ENCODE measurements at places on chromosomes 6 and 20.
A peak's percentile ranks its signal among the peaks of the same experiment; 100 is the strongest.

GRCh38 chr20:23773579-23773978 lies 22.8 kb upstream of the CST1 start:
- DNase-seq: no peak

- DNase-seq: no peak
These were observed 44.3 kb upstream of the FRMD1 start for GRCh38 chr6:168123165-168123911.

DNA sequence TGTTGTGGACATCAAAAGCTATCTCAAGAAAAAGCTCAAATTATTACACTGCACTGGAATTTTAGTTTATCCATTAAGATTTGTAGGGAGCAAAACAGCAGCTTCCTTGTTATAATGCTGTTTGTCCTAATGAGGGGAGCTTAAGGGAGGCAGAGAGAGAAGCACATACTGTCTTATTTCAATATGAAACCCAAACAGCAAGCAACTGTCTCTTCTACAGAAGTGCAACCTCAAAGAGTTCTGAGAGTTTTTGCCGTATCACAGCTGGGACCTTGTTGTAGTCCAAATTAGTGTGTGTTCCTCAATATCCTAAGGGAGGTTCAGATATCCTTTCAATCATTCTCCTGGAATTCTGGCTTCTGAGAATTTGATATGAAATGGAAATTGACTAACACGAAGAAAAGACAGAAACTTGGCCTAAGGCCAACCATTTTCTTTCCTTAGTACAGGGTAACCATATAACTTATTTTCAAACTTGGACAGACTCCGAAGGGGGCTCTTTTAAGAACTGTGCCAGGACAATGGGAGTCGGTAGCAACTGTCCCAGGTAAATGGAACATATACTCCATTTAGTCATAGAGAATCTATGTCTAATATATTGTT lies 149.3 kb upstream of the CCN2 start:
- DNase-seq: no peak

- no peak for DNase-seq
These were observed 180.3 kb upstream of the ZNF217 start for GRCh38 chr20:53773792-53774401.

GRCh38 chr6:4906293-4907276 lies 97.3 kb downstream of the RPP40 start:
- no peak for DNase-seq

DNA sequence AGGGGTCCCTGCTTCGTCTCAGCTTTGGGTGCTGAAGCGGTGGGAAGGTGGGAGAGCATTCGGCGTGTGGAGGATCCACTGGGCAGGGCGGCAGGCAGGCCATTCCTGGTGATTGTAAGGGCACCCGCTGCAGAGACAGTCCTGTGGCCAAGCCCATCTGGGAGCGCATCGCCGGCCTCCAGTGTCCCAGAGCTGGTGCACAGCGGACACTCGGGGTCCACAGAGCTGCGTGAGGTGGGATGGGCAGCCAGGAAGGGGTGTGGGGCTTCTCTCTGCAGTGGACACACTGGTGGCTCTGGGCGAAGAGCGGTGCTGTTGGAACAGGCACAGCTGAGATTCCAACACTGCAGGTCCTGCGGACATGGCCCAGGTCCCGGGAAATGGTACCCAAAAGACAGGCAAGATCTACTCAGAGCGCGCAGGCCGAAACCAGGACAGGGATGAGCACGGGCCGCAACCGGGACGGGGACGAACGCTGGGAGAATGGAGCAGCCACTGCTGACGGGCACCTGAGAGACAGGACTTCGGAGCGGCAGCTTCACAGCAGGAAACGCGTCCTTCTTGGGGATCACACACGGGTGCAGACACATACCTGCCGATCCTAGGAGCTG lies 188.2 kb downstream of the ERMARD start:
- no peak for DNase-seq

DNA sequence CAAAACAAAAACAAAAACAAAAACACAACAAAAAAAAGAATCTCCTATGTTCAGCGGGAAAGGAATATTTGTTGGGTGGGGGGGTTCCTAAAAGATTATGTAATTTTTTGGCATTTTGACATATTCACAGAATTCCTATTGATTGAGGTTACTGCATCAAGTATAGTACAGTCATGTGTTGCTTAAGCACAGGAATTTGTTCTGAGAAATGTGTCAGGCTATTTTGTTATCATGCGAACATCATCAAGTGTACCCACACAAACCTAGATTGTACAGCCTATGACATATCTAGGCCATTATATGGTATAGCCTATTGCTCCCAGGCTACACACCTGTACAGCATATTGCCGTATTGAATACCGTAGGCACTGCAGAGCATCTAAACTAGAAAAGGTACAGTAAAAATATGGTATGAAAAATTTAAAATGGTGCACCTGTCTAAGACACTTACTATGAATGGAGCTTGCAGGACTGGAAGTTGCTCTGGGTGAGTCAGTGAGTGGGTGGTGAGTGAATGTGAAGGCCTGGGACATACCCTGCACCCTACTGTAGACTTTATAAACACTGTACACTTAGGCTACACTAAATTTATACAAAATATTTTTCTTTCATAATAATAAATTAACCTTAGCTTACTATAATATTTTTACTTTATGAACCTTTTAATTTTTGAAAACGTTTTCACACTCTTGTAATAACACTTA lies 110.6 kb downstream of the CDKAL1 start:
- no peak for DNase-seq

DNA sequence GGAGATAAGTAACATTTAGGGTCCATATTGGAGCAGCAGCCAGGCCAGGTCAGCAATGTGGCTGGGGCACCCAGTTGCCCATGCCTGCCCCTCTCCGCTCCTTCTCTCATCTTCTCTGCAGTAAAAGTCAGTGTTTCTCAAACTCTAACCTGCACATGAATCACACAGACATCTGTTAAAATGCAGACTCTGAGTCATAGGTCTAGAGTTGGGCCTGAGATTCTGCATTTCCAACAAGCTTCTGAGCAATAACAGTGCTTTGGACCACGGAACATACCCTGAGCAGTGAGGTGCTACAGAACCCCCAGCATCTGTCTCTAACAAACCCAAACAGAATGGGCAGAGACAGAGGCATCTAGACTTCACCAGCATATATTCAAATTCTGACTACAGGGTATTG lies 10.1 kb downstream of the PHF10 start:
- DNase-seq: no peak

DNA sequence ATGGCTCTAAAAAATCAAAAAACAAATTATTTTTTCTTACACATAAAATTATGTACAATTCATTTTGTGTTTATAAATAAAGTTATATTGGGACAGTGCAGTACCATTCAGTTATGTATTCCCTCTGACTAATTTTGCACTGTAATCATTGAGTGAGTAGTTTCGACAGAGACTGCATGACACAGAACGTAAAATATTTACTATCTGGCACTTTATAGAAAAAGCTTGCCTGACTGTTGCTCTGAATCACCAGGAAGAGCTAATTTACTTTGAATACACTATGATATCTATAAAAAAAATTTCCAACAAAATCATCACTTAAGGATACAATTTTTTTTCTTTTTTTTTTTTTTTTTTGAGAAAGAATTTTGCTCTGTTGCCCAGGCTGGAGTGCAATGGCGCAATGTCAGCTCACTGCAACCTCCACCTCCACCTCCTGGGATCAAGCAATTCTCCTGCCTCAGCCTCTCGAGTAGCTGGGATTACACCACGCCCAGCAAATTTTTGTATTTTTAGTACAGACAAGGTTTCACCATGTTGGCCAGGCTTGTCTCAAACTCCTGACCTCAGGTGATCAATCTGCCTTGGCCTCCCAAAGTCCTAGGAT lies 11.0 kb upstream of the KHDC1L start:
- no peak for DNase-seq

DNA sequence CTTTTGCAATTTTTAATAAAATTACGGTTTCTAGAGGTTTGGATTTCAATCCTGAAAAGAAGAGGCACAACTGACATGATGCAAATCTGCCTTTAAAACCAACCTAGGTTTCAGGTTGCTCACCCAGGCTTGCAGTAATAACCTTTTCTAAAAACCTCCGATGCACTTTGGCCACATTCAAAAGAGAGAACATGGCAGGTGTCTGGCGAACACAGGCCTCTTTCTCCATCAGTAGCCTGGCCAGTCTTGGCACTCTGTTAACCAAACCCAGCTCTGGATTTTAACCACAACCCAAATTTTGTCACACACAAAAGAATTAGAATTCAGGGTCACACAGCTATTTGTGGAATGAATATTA lies 55.8 kb upstream of the MAFB start:
- DNase-seq: no peak

GRCh38 chr20:60883496-60883895 lies 368.6 kb upstream of the CDH4 start:
- DNase-seq: no peak

GRCh38 chr6:22099923-22100322 lies 196.9 kb downstream of the PRL start:
- DNase-seq: no peak

DNA sequence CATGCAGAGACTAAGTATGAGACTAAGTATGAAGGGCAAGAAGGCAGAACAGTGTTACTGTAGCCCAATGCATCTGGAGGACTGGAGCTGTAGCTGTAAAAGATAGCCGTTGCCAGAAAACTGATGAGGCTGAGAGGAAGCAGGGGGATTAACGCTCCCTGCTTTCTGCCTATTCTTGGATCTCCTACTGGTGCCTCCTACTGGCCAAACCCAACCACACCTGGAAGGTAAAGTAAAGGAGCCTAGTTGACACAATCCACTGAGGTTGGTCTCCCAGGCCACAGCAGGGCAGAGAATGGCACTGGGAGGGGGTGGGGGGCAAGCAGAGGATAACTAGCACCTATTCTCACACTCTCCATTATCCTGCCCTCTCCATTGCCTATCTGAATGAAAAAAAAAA lies 105.0 kb upstream of the MRPS10 start:
- DNase-seq: no peak

DNA sequence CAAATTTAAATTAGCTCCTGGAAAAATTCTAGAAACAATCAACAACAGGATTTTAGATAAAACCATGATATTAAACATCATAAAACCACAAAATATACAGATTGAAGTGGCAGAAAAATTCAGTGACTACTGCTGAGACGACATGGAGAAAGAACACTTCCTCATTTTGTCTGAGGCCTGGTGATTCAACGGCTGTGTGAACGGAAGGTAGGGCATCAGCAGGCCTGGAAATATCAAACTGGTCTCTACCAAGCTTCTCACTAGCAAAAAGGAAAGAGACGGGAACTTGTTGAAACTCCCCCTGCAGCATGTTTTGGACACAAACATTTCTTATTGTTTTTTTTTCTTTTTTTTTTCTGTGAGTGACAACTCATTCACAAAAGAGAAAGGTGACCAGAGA lies 58.0 kb upstream of the AHI1 start:
- DNase-seq: no peak

DNA sequence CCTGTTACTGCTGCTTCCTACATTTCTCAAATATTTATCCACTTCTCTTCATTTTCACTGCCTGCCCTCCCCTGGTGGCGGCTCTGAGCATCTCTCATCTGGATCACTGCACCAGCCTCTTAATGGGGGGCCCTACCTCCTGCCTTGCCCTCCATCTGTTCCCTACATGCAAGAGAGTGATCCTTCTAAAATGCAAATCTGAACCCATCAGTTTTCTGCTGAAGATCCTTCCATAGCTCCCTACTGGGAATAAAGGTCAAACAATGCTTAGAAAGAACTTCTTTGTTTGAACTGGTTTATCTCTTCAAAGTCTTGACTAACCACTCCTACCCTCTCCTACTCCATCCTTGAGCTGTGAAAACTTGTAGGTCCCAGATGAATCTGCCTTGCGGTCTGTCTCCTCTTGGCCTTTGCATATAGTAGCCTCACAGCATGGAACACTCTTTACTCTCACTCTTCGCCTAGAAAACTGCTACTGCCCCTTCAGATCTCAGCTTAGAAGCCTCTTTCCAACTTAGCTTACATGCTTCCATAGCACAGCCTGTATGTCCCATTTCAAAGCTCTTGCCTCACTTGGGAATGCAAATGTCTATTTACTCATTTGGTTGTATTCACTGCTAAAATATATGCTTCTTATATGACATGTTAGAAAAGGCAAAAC lies 119.3 kb downstream of the QRSL1 start:
- DNase-seq: no peak

GRCh38 chr6:142746524-142746923 lies 198.5 kb downstream of the HIVEP2 start:
- peak; percentile 24 for DNase-seq

DNA sequence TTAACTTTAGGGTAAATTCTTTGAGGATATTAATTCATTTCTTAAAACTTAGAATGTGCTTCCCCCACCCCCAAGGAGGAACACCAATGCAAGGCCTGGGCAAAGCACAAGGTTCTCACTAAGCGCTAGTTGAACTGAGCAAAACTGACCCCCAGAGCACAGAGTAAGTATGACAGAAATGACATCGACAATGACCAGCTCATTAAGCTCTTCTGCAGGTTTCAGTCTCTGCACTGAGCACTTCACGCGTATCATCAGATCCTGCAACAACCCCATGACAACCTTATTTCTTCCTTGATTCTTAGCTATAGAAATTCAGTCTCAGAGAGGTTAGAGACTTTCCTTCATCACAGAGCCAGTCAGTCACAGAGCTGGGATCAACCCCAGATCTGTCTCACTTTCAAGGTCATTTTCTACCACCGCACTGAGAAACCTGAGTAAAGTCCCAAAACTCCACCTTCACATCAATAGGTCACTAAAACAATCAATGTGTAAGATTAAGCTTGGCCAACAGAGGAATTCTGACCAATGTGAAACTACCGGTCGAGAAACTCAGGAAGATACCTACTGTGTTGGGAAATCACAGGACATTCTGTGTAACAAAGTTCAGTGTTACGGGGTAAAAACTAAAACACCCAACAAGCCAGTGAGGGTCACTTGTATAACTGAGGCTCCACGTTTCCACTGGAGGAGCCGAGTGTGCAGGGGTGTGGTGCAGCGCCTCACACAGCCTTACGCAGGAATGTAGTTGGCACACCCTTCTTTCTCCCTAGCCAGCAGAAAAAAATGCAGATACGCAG lies 129.0 kb upstream of the FOXQ1 start:
- DNase-seq: no peak

DNA sequence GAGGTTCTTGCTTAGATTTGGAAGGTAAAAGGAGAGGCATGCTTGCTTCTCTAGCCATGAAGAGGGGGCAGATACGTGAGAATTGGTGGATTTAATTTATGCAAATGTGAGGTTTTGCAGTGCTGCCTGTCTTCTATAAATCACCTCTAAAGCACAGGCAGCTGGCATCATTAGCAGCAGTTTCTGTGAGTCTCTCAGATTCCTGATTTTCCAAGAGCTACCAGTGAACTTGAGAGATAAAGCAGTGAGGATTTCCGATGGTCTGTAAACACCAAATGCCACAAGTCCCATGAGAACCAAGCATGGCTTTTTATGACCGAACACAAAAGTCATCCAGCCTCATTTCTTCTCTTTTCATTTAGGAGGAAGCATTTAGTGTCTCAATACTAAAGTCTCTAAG lies 3.2 kb upstream of the SIRPB2 start:
- DNase-seq: no peak

GRCh38 chr6:156780102-156780641 lies 3.0 kb downstream of the ARID1B start:
- DNase-seq: peak; percentile 68

All from SK-N-SH (cell line).